ENCODE measurements at places on chromosomes 1 and 21.

DNA sequence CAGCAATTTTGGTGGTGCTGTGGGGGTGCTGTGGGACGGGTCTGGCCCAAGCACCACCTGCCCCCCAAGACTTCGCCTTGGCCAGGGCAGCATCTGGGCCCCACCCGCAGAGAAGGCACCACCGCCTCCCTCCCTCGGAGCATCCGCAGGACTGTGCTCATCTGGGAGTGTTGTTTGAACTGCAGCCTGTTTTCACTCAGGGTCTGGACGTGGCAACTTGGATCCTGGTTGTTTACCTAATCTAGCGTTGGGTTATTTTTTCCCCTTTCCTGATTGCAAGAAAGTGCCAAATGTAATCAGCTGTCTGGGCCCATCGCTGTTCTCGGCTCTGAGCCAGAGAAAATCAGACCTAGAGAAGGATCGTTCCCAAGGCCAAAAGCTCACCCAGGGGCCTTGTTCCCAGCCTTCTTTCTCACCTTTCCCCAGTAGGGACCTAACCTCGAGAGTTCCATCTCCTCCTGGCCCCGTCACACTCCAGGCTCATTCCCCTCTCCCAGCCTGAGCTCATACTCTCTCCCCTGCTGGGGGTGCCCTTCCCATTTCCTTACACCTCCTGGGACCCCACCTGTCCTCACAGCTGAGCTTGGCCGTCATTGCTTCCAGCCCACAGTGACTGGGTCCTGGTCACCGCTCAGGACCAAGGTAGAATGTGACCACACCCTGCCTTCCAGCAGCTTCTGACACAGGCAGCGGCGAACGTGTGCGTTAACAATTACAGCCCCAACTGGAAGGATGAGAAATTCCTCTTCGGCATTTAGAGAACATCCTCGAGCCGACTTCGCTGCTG is 72.0 kb upstream of the FAM20B start:
- DNase-seq, result no peak

- DNase-seq, result no peak
These were observed 404.1 kb downstream of the PTPRU start for GRCh38 chr1:29640428-29640785.

DNA sequence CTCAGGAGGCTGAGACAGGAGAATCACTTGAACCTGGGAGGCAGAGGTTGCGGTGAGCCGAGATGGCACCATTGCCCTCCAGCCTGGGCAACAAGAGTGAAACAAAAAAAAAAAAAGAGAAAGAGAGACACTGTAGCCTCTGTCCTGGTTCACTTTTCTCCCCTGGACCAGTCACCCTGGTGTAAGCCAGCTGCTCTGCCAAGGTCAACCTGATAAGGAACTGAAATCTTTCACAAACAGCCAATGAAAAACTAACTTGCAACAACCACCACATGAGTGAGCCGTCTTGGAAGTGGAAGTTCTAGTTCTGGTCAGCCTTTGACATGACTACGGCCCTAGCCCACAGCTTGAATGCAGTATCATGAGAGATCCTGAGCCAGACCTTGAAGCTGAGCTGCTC is 36.8 kb upstream of the CXADR start:
- no peak for DNase-seq

- DNase-seq, result no peak
These were observed 74.5 kb downstream of the SYF2 start for GRCh38 chr1:25157846-25158245.

DNA sequence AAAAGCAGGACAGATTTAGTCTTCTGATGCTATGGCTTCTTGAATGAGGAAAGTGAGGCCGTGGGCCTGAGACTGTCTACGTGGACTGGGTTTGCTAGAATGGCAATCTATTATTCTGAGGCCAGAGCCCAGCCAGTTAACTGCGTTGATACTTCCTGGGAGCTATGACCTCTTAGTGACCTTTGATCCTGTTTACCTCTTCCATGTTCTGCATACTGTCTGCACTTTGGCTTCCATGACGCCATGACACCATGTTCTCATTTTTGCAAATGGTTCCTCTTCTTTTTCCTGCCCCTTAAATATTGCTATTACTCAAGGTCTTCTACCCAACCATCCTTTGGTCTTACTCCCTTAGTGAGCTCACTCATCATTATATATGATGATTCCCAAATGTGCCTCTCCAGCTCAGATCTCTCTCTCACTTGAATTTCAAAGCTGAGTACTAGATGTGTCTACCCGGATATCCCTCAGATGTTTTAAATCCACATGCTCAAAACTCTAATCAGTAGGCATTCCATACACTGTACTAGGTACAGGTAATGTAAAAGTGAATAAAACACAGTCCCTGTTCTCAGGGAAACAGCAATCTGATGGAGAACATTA is 66.1 kb upstream of the ATP1A1 start:
- no peak for DNase-seq

DNA sequence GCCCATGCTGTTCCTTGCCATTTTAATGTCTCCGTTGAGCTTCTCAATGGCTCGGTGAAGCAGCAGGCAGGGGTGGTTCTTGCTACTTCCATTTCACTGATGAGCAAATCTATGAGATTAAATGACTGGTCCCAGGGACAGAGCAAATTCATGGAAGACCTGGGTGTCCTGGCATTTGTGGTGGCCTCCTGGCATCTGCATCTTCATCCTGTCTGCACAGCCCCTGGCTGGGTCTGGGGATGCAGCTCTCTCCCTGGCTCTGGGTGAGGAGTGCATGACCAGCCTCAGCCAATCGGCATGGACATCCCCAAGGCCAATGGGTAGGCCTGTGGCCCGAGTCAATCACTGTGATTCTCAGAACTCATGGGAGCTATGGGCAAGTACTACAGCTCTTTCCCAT is 261.7 kb downstream of the KCNJ6 start:
- no peak for DNase-seq

DNA sequence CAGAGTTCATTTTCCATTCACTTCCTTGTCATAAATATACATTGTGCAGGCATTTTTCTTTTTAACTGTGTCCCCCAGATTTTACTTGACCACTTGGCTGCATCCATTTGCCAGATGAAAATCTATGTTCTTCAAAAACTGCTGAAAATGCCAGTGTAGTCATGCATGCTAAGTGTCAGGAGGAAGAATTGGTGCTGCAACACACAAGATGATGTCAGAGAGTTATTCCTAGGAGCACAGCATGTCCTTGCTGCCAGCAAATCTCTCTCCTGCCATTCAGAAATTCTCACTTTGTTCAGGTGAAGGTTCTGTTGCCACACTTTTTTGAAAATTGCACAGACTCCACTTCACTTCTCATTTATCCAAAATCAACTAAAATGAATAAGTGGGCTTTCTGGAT is 106.4 kb upstream of the MAGI3 start:
- no peak for DNase-seq

- DNase-seq, result no peak
These were observed 310.9 kb downstream of the SIPA1L2 start for GRCh38 chr1:232319072-232319471.

- no peak for DNase-seq
These were observed 112.3 kb downstream of the HHAT start for GRCh38 chr1:210441028-210441427.

DNA sequence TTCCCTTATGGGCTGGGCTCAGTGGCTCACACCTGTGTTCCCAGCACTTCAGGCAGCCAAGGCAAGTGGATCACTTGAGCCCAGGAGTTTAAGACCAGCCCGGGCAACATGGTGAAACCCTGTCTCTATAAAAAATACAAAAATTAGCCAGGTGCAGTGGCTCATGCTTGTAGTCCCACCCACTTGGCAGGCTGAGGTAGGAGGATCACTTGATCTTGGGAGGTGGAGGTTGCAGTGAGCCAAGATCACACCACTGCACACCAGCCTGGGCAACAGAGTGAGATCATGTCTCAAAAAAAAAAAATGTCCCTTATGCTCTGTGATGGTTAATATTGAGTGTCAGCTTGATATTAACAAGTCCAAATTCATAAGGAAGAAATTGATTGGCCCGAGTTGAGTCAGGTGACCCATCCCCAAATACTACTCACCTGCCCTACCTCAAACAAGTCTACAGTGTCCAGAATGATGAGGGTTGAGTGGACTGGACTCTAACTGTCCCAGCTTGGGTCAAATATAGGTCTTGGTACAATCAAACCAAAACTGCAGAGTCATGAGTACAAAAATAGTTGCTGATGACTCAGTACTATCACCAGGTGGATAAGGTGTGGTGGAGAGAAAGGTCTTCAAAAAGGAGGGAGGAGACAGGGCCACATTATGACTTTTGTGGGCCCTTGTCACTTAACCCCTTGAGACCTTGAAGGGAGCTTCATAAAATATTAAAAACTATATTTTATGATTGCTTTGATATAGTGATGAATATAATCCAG is 161.0 kb downstream of the ZNF326 start:
- peak; percentile 57 for DNase-seq

GRCh38 chr21:38211321-38211720 is 45.5 kb upstream of the KCNJ15 start:
- DNase-seq, result no peak

GRCh38 chr1:62336638-62336994 is 17.4 kb upstream of the KANK4 start:
- DNase-seq, result no peak

GRCh38 chr1:4664606-4665005 is 10.2 kb downstream of the AJAP1 start:
- no peak for DNase-seq

- peak; percentile 23 for DNase-seq
These were observed 2.9 kb downstream of the JUN start for GRCh38 chr1:58780836-58781452.

DNA sequence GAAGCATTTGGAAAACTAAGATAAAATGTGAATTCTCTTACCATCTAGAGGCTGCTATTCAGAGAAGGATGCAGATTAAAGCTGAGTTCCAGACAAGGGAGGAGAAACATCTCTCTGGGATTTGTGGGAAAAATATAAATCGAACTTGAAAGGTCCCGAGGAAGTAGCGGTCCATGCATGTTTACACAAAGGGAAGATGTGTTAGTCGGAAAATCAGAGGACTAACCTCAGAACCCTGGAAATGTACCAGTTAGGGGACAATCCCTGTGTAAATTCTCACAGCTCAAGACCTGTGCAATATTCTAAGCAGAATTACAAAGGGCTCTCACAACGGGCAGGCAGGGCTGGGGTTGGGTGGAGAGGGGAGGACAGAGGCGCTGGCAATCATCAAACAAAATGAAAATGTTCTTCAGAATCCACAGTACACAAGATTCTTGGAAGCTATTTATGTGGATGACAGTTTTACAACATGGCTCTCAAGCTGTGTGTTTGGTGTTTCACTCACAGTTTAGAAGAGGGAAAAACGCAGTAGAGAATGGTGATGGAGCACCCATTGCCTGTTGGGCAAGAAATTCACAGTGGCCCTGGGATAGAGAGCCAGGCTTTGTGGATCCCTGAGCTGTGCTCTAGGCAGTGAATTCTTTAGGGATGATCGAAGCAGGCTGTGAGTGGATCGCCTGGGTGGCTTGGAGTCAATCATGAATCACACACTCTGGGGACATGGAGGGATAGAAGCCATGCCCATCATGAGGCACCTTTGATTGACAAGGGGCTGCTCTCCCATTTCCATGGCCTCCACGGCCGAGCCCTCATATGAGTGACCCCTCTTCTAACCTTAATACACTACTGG is 47.6 kb downstream of the KCNJ6 start:
- no peak for DNase-seq

- DNase-seq, result no peak
These were observed 52.6 kb upstream of the LYST start for GRCh38 chr1:235919127-235919832.

GRCh38 chr21:23743821-23744220 is 1863.5 kb downstream of the MRPL39 start:
- DNase-seq, result no peak

- peak; percentile 71 for DNase-seq
These were observed 6.6 kb upstream of the CD46 start for GRCh38 chr1:207745285-207745684.

GRCh38 chr21:41149199-41149598 is 18.8 kb upstream of the BACE2 start:
- no peak for DNase-seq

DNA sequence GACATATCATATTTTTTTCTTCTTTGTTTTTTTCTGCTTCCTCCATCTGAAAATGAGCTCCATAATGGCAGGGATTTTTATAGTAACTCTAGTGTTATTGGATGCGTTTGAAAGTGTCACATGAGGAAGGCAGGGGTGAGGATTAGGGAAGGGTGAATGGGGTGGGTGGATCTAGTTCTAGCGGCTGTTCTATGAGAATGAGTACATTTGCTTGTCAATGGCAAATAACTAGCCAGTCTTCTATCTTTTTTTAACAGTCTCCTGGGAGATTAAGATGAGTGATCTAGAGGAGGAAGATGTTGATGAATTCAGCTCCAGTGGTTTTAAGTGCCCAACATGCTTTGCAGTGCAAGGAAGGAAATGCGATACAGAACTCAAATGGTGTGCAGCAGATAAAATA is 5.8 kb downstream of the OR14I1 start:
- no peak for DNase-seq

Data from PC-9 (cell line).